NCI-H774 (cell line): ENCODE measurements at places on chromosomes 2 and 18.

DNA sequence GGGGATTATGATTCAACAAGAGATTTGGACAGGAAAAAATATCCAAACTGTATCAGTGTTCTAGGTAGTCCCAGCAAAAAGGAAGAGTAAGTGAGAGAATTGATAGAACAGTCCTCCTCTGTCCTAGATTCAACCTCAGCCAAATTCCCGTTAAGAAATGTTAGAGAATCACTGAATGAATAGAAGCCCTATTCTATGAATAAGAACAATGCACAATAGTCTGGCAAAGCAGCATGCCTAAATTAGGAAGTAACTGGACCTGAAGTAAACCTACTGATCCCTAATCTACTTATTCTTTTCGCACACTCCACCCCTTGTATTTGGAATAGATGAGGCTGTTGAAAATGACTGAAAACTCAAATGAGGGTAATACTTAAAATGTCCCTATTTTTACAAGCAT lies 1665.5 kb downstream of the LRP1B start:
- no peak for DNase-seq

GRCh38 chr2:9266711-9267110 lies 60.1 kb downstream of the ASAP2 start:
- DNase-seq = no peak

- no peak for DNase-seq
Observed at GRCh38 chr2:241465543-241465942, 42.8 kb downstream of the STK25 start.

- DNase-seq = no peak
Observed at GRCh38 chr2:172091761-172092566, 6.7 kb downstream of the DLX1 start.

DNA sequence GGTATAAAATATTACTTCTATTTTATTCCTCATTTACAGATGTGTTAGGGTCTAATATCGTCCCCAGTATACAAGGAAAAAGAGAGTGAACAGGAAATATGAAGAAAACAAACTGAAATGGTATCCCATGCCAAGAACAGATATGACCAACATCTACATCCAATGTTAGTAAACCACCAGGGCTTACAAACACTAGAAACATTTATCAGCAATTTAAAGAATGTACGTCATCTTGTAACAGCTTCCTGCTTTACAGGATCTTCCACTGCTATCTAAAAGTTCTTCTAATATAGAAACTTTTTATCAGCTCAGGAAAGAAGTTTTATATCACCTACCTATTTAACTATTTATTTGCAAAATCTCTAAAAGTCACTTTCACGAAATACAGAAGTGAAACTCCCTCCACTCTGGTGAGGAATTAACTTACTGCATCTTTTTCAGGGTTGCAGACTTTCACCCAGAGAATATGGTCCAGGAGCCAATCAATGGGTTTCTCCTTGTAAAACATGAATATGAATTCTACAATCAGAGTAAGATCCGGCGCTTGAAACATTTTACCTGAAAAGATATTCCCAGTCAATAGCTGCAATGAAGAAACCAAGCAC lies 35.2 kb downstream of the UNC50 start:
- no peak for DNase-seq

DNA sequence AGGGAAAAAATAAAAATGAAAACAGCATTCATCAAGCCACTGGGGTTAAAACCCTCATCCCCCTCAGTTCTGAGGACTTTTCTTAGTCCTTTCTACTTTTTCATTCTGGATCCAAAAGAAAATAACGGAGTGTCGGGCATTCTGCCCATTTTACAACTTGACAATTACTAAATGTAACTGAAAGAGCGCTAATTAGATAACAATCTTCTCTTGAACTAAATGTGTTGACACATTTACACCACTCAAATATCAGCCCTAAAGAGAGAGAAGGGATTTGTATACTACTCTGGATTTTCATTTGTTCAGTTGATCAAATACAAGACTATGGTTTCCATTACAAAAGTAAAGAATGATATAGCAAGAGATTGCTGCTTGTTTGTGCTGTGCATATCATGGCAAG lies 27.5 kb downstream of the ABCA12 start:
- no peak for DNase-seq
